ENCODE measurements at places on chromosomes 12 and 14.

GRCh38 chr14:105986894-105987284 is 460.5 kb downstream of the TMEM121 start:
- no peak for DNase-seq

DNA sequence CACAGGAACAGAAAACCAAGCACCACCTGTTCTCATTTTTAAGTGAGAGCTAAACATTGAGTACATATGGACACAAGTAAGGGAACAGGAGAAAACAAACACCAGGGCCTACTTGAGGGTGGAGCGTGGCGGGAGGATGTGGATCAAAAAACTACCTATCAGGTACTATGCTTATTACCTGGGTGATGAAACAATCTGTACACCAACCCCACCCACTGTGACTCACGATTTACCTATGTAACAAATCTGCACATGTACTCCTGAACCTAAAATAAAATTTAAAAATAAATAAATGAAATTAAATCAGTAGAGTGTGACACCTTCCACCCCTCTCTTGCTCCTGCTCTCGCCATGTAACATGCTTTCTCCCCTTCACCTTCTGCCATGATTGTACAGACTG is 615.5 kb downstream of the RPL10L start:
- DNase-seq = no peak

GRCh38 chr14:44412858-44413569 is 94.1 kb downstream of the FSCB start:
- no peak for DNase-seq

DNA sequence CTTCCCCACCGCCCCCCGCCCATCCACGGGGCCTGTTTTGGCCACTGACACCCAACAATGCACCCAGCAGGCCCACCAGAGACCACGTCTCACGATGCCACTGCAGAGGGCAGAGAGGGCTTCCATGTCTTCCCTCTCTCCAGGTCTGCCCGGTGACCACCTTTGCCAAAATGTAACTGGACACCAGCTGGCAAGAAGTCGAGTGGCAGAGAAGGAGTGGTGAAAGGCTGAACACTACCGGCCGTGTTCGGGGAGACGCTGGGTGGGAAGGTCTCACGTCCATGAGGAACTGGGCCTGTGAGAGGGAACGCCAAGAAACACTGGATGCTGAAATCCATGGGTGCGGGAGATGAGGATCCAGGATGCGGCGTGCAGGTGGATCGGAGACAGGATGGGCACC is 308.2 kb downstream of the ADGRD1 start:
- no peak for DNase-seq

GRCh38 chr14:19828314-19828713 is 24.7 kb downstream of the OR4N2 start:
- no peak for DNase-seq

DNA sequence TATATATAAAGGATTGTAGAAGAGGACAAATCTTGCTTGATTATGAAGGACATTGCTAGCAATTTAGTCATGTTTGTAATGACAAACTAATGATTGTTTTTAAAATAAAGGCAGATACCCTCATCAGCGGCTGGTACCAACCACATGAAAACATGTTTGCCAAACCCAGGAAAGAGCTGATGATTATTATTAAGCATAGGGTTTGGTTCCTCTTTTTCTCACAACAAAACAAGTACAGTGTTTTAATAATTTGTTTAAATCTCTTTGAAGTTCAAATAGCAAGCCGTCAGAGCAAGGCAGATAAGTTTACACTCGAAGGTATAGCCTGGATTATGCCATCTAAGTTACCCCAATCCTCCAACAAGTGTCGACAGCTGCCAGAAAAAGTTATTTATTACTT is 5.3 kb upstream of the SINHCAF start:
- DNase-seq = no peak

DNA sequence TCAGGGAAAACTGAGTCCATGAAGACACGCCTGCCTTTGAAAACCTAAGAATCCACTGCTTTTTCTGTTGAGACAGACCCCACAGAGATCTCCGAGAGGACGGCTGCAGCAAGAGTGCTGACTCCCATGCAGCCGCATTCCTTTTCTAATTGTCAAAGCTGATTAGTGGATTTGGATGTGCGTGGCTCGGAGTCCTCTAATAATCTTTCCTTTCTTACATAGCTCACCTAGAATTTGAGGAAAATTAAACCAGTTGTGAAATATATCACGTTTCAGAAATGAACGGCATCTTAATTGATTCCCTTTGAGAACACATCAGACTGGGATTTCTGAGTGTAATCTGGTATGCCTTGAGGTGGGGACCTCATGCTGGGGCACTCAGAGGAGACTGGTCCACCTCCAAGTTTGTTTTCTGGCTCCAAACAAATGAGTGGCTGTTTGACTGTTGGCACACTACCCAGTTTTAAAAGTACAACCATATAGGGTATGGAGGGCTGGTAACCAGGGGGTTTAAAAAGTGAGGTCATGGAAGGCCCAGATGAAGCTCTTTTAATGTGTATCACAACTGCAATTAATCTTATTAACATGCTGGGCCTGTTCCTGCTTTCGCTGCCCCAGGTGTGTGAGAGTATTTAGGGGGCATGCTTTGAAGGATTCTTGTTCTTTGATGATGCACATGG is 63.3 kb downstream of the RASSF3 start:
- no peak for DNase-seq

GRCh38 chr14:50920482-50921230 is 23.6 kb downstream of the PYGL start:
- no peak for DNase-seq

DNA sequence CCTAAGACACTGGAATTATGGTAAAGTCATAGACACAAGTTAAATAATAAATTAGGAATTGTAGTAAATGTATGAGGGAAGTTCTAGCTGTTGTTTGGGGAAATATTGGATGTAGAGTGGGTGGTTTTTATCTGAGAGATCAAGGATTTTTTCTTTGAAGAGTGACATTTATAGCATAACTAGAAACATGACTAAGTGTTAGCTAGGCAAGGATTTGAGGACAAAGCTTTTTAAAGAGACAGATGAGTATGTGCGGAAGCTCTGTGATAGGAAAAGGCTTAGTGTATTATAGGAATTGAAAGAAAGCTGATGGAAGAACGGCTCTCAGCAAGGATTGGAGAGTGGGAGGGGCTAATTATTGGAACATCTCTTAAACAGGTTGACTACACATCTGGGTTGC is 24.5 kb downstream of the PDZRN4 start:
- DNase-seq = no peak

DNA sequence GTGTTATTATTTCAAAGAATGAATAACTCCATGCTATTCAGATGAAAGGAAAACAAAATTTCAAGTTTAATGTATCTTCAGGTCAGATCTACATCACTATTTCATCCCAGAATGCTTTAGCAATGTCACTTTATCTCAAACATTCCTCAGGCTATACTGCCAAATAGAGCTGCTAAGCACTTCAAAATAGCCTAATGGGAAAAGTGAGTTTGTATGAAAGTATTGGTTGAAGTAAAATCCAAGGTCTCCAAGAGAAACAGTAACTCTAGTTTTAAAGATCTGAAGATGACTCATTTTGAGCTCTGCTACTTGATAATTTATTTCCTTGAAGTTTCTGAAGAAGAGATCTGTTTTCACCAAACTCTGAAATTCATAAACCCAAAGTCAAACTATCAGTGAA is 466.2 kb upstream of the FOXG1 start:
- DNase-seq = no peak

DNA sequence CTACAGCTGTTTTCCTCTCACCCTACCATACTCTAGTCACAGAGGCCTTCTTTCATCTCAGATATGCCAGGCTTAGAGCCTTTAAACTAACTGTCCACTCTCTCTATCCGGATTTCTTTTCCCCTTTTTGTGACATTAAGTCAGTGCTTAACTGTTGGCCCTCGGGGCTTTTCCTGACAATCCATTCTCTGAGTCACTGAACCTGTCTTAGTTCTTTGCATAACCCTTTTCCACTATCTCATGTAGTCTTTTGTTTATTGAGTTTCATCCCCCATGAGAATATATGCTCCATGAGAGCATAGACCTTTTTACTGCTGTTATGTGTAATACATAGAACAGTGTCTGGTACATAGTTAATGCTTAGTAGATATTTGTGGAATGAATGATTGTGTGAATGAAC is 68.7 kb downstream of the PLEKHA5 start:
- DNase-seq = no peak

DNA sequence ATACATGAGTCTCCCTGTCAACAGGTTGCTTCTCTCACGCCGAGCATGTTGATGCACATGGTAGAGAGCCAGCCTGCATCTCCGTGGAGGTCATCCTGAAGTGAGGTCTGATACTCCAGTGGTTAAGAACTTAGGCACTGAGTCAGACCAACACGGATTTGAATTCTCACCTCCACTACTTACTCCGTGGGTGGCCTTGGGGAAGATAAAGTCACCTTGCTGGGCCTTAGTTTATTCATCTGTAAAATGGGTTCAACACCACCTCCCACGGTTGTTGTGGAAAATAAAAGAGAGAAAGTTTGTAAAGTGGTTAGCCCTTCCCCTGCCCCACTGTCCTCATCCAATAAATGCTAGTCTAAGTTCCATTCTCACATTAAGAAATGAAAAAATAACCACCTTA is 408.9 kb downstream of the MED13L start:
- no peak for DNase-seq

- no peak for DNase-seq
Observed at GRCh38 chr14:103302966-103303365, 31.1 kb upstream of the EIF5 start.

All from CD4-positive, alpha-beta T cell treated with Interleukin-10 for 1 hour (primary cell).